Placental pericyte (primary cell): ENCODE measurements at places on chromosomes 7 and 10. TPM values are rescaled to one million over a fixed set of nuclear protein-coding genes. Genes with fewer than 3 reads are reported as not detected.

ENTPD1 gene
- total RNA-seq = 1.1 TPM in 1 of 2 replicates, not detected in the other

UNCX gene
- total RNA-seq = not detected in 2 replicates

CLEC2L gene
- total RNA-seq = not detected in 2 replicates

INSYN2A gene
- total RNA-seq = under 0.01 and 0.14 TPM in 2 replicates

NACAD gene
- total RNA-seq = 0.88 and 1.3 TPM in 2 replicates

ADRB1 gene
- not detected in 2 replicates for total RNA-seq

HNRNPA2B1 gene
- total RNA-seq = 83.2 and 107 TPM in 2 replicates

BTRC gene
- 12.3 and 13.7 TPM in 2 replicates for total RNA-seq

FERD3L gene
- total RNA-seq = not detected in 2 replicates

SAMD9L gene
- 6.1 and 36.1 TPM in 2 replicates for total RNA-seq

MMP21 gene
- total RNA-seq = not detected in 2 replicates

GNAT3 gene
- total RNA-seq = not detected in 2 replicates

OPALIN gene
- total RNA-seq = not detected in 2 replicates

TMEM225B gene
- total RNA-seq = 0.44 TPM in 1 of 2 replicates, not detected in the other

C10orf53 gene
- total RNA-seq = not detected in 2 replicates

SUN3 gene
- total RNA-seq = not detected in 2 replicates

ZPBP gene
- not detected in 2 replicates for total RNA-seq
